ENCODE measurements at places on chromosomes 2 and 18.

DNA sequence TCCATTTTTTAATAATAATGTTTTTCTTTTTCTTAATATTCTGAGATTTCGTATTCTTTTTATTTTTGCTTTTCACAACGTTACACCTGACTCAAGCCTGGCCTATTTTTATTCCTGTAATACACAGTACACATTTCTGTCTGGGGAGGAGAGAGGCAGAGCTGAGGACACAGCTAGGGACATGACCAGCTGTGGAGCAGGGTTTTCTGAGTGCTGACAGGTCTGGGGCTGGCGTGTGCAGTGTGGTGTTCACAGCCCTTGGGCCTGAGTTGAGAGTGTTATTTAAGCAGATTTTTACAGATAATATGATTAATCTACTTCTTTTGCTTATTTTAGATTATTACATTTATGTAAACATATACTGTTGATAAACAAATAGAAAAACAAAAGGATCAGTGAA lies 55.9 kb downstream of the ZAP70 start:
- DNase-seq: no peak

- no peak for DNase-seq
Measured at GRCh38 chr2:202760848-202761247, 110.7 kb downstream of the ICA1L start.

DNA sequence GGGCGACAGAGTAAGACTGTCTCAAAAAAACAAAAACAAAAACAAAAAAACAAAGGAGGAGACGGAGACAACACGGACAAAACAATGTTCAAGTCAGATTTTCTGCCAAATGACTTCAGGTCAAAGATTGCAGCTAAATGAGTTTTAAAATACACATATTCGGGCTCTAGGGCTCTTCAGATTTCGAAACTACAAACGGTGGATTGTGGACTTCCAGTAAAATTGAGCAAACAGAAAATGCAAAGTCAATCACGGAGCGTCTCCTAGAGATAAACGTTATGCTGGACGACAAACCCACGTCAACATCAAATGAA lies 558 bp downstream of the MRPS5 start:
- DNase-seq: no peak

GRCh38 chr2:169716238-169716886 lies 17.3 kb upstream of the KLHL23 start:
- no peak for DNase-seq

GRCh38 chr2:234632527-234633391 lies 135.9 kb upstream of the ARL4C start:
- no peak for DNase-seq

- peak; percentile 68 for DNase-seq
Measured at GRCh38 chr2:17822445-17823117, 6.3 kb downstream of the MSGN1 start.

GRCh38 chr2:214504599-214505376 lies 93.9 kb downstream of the VWC2L start:
- DNase-seq: no peak

- DNase-seq: no peak
Measured at GRCh38 chr2:230816735-230817134, 48.0 kb upstream of the ITM2C start.

DNA sequence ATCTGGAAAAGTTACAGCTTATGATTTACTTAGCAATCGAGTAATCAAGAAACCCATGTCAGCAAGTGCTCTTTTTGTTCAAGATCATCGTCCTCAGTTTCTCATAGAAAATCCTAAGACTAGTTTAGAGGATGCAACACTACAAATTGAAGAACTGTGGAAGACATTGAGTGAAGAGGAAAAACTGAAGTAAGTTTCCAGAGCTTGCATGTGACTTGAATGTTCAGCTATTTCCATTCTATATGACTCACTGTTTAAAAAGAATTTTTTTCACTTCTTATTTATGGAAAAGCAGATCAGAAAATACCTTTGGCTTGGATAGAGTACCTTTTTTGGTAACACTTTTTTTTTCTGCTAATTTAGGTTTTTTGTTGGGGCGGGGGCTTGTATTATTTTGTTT lies 70.7 kb downstream of the PMS1 start:
- no peak for DNase-seq

DNA sequence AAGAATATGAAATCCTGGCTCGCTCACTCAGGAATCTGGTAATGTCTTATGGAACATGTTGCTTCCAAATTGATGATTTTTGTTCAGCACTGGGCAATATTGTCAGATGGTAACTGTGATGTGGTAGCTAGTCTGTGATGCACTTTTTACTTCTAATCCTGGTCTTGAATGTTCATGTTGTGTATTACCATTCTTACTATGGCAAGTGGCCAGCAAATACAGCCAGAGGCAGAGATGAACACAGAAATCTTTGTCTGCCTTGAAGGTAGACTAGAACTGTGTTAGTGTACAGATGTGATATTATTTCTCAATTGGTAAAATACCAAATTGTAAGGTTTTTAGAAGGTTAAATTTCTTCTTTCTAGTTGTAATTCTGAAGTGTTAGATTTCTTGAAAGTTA lies 83.3 kb downstream of the UBE2E3 start:
- DNase-seq: no peak

GRCh38 chr2:63675026-63675425 lies 86.3 kb downstream of the MDH1 start:
- DNase-seq: no peak

DNA sequence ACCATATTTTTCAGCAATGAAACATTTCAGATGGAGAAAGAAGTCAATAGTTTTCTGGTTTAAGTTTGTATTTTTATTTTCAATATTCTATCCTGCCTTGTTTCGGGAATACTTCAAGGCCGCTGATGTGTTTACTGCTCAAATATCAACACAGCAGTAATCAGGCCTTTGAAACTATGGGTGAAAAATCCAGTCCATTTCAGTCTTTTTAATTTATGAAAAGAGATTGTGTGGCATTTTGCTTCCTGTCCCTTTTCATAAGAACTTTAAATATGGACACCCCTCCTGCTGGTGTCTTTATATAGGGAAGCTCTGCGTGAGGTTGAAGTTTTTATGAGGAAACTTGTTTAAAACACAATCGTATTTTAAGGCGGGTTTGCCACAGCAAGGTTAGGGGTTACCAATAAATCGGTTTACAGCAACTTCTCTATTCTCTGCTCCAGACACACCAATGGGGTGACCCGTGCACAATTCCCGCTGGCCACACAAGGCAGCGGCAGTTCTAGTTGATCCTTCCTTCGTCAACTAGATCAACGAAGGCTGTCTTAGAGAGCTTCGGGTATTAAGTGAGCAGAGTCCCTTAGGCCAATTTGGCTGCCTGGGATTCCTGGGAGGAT lies 1.2 kb upstream of the TANC1 start:
- peak; percentile 74 for DNase-seq

GRCh38 chr2:85971366-85971765 lies 82.6 kb upstream of the ST3GAL5 start:
- DNase-seq: no peak

- no peak for DNase-seq
Measured at GRCh38 chr2:62568983-62569837, 63.2 kb upstream of the TMEM17 start.

Data from NCI-H1694 treated with DMSO at 0.1 percent for 48 hours (cell line).